ENCODE measurements at places on chromosomes 16 and 17.

DNA sequence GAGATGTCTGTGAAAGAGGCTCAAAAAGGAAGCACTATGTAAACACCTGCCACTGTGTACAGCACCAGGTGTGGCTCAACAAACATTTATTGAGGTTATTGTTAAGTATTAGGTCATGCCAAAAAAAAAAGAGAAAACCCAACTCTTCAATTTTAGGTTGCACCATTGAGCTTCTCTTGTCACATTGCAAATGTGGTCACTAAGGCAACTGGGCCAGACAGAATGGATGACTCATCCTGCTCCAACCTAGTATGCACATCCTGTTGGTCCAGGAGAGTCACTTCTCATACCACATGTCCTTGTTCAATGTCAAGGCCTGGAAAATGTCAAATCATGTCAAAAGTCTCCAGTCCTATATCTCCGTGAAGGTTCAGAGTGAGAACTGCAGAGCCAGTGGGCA is 25.0 kb downstream of the HOXB1 start:
- DNase-seq, result no peak

DNA sequence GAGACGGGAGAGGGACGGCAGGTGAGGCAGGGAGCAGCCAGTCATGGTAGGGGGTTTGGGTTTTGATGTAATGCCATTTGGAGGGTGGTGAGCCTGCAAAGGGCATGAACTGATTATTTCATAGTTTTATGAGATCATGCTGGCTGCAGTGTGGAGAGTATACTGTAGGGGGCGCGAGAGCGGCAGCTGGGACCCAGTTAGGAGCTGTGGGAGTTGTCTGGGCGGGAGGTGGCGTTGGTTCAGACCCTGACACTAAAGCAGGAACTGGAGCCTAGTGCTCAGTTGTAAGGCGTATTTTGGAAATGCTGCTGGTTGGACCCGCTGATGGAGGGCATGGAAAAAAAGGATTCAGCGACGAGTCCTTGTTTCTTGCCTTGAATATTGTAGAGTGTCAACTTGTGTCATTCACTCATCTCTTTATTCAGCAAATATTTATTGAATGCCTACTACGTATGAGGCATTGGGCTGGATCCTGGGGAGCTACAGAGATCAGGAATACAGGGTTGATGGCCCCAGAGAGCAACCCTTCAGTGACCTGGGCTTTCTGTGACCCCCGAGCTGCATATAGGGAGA is 23.7 kb upstream of the KDM8 start:
- DNase-seq, result no peak

DNA sequence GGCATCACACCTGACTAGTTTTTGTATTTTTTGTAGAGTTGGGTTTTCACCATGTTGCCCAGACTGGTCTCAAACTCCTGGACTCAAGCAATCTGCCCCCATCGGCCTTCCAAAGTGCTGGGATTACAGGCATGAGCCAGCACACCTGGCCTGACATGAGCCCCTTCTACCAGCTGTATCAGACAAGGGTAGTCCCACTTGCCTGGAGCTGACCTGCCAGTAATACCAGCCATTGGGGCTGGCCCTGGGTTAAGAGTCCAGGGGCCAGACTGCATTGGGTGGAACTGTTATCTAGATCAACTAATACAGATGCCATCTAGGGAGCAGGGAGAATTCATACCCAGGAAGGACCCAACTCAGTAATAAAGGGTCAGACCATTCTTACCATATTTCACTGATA is 28.1 kb downstream of the WSB1 start:
- no peak for DNase-seq

DNA sequence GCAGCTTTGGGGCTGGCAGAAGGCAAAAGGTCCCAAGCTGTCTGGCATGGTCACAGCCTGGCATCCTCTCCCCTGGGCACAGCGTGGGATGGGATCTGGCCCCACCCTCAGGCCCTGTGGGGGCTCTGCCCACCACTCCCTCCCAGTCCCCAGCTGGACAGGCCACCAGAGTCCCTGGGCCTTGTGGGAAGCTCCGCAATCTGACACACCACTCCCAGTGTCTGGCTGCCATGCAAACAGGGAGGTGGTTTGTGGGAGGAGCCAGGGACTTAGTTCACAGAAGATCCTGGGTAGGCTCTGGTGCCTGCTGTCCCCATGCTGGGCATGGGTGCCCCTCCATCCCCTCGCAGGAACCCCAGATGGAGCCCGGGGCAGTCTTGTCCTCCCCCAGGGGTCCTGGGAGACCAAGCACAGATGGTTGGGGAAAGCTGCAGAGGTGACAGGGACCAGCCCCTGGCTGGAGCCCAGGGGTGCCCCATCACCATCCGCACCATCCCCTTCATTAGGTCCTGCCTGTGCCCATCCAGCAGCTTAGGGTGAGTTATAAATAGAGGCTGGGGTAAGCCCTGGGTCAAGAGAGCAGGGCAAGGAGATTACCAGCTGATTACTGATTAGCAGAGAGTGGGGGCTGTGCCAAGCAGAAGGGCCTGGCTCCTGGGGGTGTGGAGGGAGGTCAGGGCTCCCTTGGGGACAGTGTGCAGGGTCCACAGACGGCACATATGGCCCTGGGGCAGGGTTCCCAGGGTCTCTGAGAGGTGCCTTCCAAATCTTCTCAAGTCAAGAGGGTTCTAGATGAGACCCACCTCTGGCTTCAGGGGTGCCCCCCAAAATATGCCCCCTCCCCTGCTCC is 6.2 kb downstream of the FSCN2 start:
- no peak for DNase-seq

DNA sequence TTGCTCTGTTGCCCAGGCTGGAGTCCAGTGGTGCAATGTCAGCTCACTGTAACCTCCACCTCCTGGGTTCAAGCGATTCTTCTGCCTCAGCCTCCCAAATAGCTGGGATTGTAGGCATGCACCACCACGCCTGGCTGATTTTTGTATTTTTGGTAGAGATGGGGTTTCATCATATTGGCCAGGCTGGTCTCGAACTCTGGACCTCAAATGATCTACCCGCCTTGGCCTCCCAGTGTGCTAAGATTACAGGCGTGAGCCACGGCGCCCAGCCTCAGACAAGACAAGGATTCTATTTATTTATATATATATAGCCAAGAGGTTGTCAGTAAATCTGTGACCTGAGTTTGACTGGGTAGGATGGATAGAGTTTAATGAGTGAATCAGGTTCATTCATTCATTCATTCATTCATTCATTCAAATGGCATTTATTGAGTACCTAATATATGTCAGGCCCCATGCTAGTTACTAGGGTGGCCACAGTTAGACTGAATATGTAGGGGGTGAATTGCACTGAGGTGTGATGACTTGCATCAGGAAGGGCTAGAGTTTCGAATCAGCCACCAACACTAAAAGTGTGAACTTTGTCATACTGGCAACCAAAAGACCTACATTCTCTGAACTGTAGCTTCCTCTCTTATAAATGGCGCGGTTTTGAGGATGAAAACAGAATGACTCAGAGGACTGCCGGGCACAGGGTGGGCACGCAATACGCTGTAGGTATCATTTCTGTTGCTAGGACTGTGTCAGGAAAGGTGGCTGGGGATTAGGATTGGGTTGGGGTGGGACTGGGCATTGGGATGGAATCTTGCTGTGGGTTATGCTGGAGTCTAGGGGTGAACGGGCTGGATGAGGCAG is 37.8 kb downstream of the ITGAE start:
- DNase-seq, result no peak

DNA sequence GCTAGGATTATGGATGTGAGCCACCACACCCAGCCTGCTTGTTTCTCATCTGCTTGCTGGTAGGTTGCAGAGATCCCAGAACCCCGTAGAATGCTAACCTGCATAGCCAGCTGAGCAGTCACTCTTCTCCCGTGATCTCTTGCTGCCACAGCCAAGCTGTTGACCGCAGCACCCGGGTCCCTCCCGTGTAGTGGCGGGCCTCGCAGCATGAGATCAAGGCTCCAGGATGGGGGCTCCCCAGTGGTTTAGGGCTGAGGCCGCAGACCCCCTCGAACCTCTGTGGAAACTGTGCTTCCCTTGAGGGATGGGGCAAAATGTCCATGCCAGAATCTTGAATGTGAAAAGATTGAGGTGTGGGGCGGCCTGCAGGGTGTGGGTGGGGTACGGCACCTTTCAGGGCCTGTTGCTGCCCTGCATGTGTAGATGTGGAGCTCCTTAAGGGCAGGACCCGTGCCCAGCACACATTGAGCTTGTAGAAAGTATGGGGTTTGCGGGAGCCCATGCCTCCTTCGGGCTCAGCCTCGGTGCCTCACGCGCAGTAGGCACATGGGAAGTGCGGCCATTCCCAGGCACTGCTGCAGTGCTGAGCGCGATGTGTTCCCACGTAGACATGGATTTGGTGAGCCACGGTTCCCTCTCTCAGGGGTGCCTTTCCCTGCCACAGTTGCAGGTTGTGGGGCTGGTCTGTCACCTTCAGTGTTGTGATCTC is 99.9 kb downstream of the BANP start:
- no peak for DNase-seq

DNA sequence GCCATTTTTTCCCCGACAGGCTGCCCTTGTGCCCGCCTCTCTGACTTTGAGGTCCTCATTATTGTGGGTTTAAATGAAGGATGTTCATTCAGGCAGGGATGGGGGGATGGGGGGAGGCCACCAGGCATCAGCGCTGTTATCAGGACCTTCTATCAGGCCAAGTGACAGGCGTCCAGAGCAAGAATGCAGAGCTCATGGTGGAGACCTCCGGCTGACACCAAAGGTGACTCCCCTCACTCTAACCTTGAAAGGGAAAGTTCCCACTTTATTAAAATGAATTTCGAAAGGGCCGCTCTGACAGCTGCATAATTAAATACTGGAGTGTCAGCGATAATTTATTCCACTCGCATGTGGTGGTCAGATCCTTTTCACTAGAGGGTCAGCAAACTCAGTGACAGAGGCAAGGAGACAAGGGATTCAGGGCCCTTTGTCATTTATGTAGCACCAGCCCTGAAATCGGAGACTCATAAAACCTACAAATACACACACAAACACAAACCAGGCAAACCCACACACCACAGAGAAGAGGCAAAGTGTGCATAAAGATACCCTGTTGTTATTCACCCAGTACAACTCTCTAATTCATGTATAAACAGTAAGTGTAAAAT is 436.0 kb downstream of the MAF start:
- DNase-seq, result no peak

GRCh38 chr16:64910356-64910755 is 211.5 kb downstream of the CDH11 start:
- no peak for DNase-seq

DNA sequence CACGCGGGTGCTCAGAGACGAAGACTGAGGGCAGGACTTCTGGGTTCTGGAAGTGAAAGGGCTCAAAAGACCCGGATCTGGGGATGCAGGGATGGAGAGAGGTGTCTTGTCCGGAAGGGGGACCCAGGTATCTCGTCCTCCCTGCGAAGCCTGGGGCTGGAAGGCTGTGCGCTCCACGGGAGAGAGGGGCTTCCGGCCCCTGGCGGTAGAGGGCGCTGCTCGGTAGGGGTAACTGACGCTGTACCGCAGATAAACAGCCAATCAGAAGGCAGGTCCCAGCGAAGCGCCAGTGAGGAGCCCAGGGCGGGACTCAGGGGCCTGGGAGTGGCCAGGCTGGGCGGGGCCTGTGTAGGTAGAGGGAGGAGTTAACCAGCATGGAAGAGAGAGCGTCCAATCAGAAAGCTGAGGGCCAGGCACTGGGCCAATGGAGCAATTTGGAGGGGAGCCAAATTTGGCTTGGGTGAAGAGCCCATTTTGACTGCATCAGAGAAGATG is 804 bp downstream of the TGFB1I1 start:
- DNase-seq, result no peak

- no peak for DNase-seq
Measured at GRCh38 chr16:46673320-46674013, 15.5 kb downstream of the VPS35 start.

GRCh38 chr17:54180950-54181349 is 358.2 kb downstream of the KIF2B start:
- DNase-seq, result no peak

DNA sequence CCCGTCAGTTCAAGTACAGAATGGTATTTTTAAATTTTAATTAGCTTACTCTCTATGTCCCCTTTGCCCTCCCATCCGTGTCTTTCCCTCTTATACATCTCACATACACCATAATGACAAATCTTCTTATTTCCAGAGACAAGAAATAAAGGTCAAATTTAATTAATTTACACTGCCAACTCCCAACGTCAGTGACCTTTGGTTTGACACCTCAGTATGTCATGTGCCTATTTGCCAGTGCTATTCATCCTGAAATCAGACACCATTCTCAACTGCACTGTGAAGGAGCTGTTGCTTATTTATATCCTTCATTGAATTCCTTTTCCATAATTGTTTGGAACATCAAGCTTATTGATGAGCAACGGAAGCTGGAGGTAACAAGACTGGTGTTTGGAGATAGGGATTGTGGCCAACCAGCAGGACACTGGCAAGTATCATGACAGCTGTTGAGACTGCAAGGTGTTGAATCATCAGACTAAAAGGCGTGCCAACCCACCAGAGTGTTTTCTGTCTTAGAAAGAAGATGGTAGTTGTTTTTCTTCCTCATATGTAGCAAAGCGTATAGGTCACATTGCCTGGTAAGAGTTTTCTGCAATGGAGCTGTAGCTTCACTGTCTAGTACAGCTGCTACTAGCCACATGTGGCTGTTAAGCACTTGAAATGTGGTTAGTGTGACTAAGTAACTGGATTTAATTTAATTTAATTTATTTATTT is 12.5 kb downstream of the CALCOCO2 start:
- DNase-seq, result no peak

DNA sequence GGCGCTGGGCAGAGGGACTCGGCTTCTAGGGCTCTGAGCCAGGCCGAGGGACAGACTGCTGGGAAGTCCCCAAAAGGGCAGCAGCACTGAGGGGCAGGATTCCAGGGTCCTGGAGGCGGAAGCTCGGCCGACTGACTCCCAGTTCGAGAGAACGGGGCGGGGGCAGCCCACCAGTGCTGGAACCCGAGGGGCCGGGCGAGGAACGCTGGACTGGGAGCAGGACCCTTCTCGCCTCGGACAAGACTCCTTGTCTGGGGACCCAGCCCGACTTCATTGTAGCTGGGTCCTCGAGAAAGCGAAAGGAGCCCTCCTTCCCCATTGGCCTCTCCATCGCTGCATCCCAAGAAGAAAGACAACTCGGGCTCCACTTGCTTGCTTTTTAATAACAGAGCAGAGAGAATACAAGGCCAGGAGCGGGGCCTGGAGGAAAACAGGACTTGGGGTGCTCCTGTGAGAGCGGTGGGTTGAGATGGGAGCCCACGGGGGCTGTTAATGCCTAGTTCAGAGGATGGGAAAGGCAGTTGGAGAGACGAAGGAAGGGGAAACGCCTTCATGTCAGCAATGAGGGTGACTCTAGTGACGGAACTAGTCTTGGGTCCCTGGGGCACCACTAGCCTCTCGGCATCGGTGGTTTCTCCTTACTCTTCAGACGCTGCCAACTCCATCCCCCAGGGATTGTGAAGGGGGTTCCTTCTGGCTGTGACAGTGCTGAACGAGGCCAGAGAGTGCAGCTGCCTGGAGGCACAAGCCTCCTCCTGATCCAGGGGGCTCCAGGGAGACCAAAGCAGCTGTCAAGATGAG is 492 bp upstream of the CAMTA2 start:
- no peak for DNase-seq

- DNase-seq, result no peak
Measured at GRCh38 chr16:57603115-57604024, 25.1 kb upstream of the ADGRG1 start.

GRCh38 chr16:54930005-54930868 is at the start of gene IRX5:
Gene IRX5 (plus strand): TSS chr16:54930865. CDS start chr16:54931199, 334 bp downstream.
- no peak for DNase-seq

- no peak for DNase-seq
Measured at GRCh38 chr16:57898961-57899360, 72.0 kb downstream of the CNGB1 start.

All from right renal cortex interstitium (tissue), 3 donors.